Stimulated activated CD8-positive, alpha-beta memory T cell treated with anti-CD3 and anti-CD28 coated beads, Interleukin-15, amount 100 ng/mL, for 4 hours (primary cell): ENCODE measurements at places on chromosomes 7 and 10.

DNA sequence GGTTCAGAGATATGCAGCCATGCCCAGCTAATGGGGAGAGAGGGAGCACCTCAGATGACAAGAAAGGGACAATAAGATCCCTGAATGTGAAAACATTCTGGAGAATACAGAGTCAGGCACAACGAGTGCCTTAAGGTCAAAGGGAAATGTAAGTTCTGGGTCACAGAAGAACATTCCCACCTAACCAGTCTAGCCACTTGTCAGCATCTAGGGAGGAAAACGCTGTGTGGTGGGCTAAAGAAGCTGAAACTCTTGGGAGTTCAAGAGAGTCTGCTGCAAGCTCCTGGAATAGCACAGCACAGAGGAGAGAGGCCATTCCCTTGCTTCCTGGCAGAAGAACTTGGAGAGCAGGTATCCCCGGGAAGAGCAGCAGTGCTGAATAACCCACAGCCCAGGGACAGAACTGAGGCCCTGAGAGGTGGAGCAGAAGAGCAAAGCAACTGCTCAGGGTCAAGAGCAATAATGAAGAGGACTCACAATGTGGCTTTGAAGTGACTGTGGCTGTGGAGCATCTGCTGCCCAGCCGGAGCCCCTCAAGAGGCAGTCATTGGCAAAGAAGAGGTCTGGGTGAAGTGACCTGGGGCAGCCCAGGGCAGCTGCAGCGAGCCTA is 182.3 kb downstream of the NPSR1 start:
- DNase-seq, result no peak

- no peak for DNase-seq
Measured at GRCh38 chr7:37391791-37392672, 56.6 kb downstream of the ELMO1 start.

GRCh38 chr10:11209830-11210181 is 192.1 kb downstream of the CELF2 start:
- no peak for DNase-seq

DNA sequence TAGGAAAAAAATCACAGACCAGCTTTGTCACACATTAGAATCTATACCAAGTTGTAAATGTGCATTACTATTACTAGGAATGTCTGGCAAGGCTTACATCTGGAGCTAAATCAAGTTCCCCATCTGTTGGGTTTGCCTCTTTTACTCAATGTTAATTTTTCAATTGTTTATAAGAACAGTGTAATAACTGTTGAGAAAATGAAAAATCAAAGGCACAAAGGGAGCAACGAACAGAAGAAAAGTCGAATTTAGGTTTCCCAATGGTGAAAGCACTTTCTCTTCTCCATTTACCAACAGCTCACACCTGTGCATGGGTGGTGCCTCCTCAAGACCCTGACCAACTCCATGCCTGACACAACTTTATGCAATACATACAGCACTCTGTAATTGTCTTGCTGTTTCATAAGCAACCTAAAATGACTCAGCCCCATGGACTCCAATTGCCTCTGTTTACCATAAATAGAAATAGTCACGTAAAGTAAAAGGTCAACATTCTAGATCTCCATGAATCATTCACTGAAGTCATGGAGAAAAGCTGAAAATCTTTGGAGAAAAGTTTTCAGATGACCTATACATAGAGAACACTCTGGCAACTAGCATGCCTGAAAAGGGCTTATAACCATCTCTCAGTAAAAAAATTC is 95.5 kb upstream of the KCNIP2 start:
- no peak for DNase-seq

DNA sequence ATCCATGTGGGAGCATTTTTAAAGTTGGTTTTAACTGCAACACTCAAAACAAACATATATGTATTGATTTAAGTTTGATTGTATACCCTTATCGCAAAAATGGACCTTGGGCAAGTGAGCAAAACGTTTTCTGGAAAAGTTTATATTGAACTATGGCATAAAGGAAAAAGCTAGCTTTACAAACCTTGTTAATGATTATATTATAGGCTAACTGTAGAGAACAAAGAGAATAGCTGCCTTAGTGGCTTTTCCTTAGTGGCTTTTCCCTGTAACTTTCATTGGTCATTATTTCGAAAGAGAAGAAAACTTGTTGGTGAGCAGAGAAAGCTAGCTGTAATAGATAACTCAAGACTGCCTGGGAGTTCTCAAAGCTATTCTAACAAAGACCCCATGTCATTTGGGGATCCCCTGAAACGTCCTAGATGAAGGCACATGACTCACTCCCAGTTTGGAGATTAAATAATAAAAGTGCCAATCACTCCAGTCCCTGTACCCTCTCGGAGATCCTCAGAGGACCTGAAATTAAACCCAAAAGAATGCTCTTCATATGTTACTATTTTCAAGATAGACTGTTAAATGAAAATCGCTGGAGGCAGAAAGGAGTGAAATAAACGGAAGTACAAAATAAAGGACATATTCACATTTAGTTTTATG is 92.1 kb downstream of the SRI start:
- DNase-seq, result no peak

DNA sequence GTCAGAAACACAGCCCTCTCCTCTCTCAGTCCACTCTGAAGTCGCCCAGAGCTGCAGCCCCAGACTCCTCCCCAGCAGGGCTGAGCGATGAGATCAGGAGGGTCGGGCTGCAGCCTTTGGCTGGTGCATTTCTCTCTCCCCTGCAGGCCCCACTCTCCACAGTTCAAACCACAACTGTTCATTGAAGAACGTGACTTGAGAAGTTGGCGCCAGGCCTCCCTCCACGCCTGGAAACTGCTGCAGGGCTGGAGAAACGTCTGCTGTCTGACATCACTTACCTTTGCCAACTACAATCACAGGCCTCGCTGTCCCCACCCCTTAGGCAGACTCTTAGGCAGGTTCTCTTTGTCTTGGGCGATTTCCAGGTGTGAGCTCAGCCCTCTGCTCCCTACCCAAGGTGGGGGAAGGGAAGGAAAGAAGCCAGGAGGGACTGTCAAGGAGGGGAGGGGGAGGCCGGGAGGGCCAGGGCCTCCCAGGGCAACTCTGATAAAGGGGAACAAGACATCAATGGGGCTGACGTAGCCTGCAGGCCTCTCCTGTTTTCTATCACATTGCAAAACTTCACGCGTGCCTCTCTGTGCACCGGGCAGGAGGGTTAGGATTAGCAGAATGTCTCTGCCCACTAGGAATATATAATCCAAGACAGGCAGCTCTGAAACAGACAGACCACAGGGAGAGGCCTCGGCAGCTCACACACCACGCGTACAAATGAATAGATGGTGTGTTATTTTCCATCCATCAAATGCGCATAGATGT is 32.7 kb downstream of the CALML5 start:
- no peak for DNase-seq

GRCh38 chr7:102063690-102064180 is 222.9 kb upstream of the SH2B2 start:
- no peak for DNase-seq

GRCh38 chr7:17590221-17590620 is 291.8 kb downstream of the AHR start:
- no peak for DNase-seq

DNA sequence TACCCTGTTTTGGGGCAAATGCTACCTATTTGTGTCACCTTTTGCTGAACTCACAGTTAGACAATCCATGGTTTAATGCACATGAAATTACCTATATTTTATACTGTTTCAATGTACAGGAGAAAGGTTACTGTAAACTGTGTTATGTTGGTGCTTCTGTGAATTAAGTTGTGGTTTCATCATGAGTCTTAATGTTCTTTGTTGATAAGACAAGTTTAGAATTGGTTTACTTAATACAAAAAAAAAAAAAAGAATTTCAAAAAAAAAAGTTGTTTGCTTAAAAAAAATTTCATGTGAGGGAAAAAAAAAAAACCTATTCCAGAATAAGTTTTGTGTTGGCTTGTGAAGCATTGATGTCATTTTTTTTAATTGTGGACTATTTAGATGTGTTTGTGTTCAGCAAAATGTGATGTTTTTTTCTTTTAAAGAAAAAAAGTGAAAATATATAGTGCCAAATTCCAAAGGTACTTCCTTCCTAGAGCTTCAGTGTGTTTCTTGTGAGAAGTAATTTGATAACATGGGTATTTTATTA is 280.3 kb downstream of the USP6NL start:
- no peak for DNase-seq
